ENCODE measurements at places on chromosomes 1 and 21. TPM values are rescaled to one million over a fixed set of nuclear protein-coding genes. Genes with fewer than 3 reads are reported as not detected.

Gene GABPA
- polyA plus RNA-seq, result 8.4 TPM

DNA sequence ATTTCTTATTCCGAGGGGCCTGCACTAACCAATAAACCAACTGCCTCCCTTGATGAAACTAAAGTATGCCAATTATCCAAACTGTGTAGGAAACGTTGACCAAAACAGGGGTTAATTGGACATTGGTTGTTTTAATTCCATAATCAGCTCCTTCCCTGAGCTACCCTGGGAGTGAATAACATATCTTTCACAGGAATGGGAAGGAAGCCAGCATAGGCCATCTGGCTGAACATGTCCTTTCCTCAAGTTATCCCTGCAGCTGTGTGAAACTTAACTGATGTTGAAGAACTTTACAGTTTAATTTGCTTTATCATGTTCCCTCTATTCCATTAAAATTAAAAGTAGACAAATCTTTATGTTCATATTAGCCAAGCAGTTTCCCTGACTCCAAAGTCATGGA lies 75.4 kb downstream of the NRIP1 start:
- no peak for DNase-seq

DNA sequence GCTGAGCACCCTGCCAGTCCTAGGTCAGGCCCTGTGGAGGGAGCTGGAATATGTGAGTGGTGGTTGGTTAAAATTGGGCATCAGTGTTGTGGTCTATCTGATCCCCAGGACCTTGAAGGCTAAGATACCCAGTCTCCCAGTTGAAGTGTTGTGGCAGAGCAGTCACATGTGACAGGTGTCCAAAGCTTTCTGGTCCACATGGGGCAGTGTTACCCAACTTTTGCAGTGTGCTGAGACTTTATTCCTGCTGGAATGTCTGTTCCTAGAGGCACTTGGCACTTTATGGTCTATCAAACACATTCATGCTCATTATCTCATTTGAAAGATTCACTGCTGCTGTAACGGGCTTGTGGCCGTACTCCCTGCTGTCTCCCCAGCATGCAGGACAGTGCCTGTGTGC lies 21.0 kb upstream of the LORICRIN start:
- no peak for DNase-seq

DNA sequence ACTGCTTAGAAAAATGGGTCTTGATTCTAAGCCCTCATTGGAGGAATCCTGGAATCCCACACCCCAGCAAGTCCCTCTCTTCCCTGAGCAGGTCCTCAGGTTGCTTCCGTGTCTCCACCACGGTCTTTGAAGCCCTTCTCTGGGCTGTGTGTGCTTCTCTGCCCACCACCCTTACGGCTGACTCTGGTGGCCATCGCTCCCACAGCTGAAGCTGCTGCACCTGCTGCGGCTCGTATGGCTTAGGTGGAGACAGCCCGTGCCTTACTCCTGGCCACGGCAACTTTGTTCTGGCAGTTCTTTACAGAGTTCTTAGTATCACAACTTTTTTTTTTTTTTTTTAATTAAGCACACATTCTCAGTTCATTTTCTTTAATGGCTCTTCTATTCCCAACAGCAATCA lies 10.9 kb upstream of the KIF26B start:
- DNase-seq, result no peak

Gene TLR5
- 0.69 TPM for polyA plus RNA-seq

DNA sequence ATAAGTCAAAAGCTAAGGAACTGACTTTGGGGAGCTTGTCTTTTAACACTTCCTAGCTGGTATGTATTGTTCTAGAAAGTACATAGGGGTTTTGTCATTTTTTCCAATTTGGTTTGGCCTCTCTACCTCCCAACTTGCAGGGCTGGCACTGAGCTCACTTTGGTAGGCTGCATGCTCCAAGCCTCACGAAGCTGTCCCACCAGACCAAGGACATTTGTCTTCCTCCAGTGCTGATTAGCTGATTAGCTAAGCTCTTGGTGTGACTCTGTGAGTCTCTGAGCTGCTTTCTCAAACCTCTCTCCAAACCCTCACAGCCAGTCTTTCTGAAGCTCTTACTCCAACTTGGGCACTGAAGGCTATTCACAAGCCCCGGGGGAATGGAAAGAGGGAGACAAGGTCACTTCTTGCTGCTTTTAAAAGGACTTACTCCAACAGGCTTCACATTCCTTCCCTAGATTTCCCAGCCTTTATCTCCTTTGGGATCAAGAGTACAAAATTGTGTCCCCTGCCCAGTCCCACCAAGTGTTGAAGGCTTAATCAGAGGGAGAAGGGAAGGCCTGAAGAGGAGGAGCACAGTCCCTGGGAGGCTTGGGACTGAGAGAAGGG lies 893 bp upstream of the CFAP45 start:
- DNase-seq, result no peak

DNA sequence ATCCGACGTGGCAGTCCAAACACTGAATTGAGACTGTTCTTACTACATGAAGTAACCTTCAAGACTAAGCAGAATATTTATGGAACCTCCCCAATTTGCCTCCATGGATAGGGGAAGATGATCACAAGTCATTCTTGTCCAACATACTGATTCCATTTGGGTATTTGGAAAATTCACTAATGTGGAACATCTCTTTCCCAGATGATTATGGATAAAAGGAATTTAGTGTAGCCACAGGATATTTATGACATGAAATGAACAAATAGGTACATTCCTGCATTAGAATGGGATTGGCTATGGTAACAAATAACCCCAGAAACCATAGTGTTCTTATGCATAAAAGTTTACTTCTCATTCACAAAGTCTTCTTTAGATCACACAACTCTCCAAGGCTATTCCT lies 40.2 kb upstream of the SGIP1 start:
- DNase-seq, result no peak

DNA sequence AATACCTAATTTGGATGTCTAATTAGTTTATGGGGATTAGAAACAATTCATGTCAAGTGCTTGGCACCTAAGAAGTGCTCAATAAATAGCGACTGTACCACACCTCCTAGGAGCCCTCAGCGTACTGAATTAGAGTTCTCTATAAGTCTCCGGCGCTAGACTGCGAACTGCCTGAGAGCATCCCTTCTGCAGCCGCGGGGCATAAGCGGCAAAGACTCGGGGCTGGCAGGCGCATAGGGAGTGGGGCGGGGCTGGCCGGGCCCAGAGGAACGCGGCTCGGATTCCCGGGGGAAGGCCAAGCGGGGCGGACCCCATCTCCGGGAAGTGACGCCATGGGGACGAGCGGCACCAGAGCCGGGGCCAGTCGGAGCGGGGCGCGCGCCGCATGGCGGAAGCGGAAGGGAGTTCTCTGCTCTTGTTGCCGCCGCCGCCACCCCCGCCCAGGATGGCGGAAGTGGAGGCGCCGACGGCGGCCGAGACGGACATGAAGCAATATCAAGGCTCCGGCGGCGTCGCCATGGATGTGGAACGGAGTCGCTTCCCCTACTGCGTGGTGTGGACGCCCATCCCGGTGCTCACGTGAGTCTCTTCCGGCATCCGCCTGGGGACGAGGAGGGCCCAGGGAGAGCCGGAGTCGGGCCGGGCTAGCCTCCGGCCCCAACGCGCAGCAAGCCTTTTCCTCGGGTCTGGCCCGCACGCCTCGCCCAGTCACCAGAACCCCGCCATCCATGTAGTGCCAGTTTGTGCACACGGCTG lies at the start of gene TMEM222:
TMEM222 (plus strand) TSS at position 351 of the 756 bp plus-strand sequence; CDS start at position 386, 35 bp downstream.
- DNase-seq, result peak; percentile 76
